NCI-H226 (cell line): ENCODE measurements at places on chromosomes 5 and 9.

DNA sequence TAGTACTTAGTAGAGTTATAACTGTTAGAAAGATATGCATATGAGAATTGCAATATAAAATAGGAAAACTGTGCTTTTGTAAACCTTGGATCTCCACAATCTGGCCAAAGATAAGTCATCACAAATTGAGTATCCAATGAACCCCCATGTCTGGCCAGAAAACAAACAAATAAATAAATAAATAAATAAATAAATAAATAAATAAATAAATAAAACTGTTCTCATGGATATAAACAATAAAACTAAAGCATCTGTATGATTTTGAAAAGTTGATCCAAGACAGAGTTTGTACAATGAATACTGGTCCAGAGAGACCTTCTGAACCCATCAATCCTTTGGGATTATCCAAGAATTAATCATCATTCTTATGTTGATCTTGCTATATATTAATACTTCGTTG is 367.6 kb upstream of the CDH9 start:
- DNase-seq, result no peak

GRCh38 chr5:78843436-78843835 is 141.7 kb downstream of the ARSB start:
- DNase-seq, result no peak

- peak; percentile 86 for DNase-seq
Measured at GRCh38 chr9:15889555-15889954, 336.7 kb downstream of the CCDC171 start.

- no peak for DNase-seq
Measured at GRCh38 chr5:135615581-135616260, 36.9 kb upstream of the CXCL14 start.

DNA sequence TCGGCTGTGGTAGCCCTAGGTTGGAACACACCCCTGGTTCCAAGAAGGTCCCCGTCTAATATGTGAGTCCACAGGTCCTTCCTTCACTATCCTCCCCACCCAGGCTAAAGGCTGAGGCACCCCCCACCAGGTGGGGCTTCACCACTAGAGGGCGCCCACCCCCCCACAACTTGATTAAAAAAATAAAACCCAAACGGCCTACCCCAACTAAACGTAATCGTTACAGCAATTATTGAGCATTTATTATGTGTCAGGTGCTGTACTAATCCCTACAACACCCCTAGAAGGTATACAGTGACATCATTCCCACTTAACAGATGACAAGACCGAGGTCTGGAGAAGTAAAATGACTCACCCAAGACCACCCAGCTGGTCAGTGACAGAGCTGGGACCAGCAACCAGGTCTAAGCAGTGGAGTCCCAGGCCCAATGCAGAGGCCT is 65.0 kb downstream of the FGF18 start:
- no peak for DNase-seq

DNA sequence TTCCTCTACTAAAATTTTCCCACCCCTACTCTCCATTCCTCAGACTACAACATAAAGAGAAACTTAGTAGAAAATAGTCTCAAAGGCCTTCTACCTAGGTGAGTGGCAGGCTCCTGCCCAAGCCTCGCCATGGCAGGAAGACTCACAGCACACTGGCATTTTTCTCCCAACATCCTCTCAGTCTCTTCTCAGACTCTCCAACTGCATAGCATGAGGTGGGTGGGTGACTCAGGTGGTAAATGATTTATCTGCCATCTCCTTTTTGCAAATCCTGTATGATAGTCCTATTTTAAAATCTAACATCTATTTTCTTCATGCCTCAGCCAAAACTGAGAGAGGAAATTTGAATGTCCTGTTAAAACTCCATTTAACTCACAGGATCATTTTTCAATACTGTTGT is 33.5 kb upstream of the GRIA1 start:
- DNase-seq, result no peak

DNA sequence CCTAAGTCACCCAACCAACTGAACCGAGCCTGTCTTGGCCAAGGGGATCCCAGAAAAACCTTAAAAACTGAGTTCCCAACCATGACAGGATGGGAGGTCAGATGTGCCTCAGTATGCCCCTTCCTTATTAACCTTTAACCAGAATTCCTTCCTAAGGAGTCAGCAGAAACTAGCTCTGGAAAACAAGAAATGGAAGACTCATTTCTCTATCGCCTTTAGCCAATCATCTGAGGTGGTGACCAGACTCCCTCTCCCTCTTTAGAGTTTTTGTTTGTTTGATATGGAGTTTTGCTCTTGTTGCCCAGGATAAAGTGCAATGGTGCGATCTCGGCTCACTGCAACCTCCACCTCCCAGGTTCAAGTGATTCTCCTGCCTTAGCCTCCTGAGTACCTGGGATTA is 37.5 kb downstream of the SLC28A3 start:
- DNase-seq, result no peak

GRCh38 chr9:88628114-88628513 is 93.1 kb downstream of the NXNL2 start:
- DNase-seq, result no peak

DNA sequence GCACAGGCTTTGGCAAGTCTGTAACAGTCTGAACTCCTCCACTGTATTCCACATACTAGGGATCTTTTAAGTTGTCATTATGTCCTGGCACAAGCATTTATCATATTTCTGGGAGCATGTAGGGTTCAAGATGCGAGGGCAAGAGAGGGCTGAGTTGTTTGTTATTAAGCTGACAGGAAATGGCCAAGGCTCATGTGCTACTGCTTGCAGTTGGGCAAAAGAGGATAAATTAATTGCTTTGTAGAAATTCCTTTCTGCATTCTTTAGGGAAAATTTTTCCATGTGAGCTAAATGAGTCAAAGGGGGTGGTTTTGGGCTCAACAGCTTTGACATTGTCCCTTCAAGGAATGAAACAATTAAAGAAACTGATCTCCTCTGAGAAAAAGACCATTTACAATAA is 35.4 kb downstream of the DOCK8 start:
- no peak for DNase-seq

GRCh38 chr5:68450245-68450852 is 234.8 kb downstream of the PIK3R1 start:
- peak; percentile 43 for DNase-seq

- DNase-seq, result no peak
Measured at GRCh38 chr9:70389621-70390266, 24.7 kb downstream of the KLF9 start.

DNA sequence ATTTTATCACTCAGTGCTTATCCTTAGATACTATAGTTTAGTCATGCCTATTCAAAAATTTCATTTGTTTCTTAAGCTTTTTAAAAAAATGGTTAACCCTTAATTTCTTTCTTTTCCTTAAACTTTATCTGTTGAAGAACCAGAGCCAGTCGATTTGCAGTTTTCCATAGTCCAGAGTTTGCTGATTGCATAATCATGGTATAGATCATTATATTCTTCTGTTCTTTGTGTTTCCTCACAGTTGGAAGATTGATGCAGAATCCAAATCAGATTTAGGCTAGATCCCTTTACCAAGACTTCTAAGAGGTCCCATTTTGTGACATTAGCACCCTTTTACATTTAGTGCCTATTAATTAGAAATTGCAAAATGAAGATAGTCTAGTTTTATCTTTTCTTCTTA is 18.0 kb downstream of the TMEM38B start:
- DNase-seq, result no peak

DNA sequence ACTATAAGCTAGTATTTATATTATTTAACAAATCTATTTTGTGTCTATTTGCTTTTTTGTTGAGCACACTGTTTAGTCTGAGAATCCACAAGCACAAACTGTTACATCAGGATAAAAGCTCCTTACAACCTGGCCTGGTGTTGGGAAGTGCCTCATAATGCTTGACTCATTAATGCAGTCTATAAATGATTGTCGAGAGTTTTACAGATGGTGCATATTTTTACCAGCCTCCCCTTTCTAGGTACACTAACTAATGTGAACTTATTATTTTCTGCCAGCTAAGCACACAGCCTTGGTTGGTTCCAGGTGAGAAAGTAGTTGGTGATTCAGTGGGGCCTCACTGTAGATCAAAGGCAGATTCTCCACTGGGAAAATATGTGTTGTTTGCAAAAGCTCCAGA is 151.0 kb upstream of the ADAMTS16 start:
- no peak for DNase-seq

GRCh38 chr9:124855944-124856765 is 2.9 kb downstream of the WDR38 start:
- no peak for DNase-seq

- no peak for DNase-seq
Measured at GRCh38 chr9:121367306-121368137, 2.5 kb downstream of the STOM start.

DNA sequence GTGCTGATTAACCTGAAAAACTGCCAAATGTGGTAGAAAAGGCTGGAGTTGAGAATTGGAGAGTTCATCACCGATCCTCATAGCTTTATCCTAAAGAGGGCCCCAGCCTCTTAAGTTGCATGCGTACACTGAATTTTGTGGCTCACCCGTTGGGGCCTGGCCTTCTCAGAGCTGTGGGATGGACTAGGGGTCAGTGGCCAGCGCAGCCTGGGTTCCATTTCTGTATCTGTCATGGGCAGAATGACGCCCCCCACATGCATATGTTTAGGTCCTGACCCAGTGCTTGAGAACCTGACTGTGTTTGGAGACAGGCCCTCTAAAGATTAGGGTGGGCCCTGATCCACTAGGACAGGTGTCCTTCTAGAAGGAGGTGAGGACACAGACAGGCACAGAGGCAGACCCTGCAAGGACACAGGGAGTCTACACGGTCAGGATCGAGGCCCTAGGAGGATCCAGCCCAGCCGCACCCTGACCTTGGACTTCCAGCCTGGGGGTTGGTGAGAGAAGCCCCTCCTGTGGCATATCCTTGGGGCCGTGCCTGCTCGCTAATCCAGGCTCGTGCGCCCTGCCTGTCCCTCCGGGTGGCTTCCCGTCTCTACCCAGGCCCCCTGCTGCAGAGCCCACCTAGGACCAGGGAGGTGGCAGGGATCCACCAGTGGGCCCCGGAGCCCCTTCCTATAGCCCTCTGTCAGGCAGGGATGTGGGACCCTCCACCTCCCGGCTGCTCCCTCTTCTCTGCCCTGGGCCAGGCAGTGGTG is 32.2 kb downstream of the NDUFS6 start:
- no peak for DNase-seq

GRCh38 chr9:27672718-27673117 is 99.4 kb upstream of the C9orf72 start:
- no peak for DNase-seq

DNA sequence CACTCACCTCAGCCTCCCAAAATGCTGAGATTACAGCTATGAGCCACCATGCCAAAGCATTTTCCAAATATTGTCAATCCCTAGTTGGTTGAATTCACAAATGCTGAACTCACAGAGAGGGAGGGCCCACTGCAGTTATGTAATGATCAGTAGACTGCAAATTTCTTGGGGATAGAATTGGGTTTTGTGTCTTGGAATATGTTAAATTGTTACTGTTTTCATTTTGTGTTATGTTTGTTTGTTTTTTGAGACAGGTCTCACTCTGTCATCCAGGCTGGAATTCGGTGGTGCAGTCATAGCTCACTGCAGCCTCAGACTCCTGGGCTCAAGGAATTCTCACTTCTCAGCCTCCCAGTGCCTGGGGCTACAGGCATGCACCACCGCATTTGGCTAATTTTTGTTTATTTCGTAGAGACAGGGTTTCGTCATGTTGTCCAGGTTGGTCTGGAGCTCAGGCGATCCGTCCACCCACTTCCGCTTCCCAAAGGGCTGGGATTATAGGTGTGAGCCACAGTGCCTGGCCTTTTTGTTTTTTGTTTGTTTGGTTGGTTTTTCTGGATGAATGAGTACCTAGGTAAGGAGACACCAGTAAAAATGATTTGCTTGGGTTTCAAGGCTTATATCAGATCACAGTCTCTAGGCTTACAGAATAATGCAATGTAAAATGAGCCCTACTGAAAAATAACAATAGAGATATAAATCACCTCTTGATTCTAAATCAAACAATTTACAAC is 31.5 kb upstream of the LMNB1 start:
- DNase-seq, result peak; percentile 87

DNA sequence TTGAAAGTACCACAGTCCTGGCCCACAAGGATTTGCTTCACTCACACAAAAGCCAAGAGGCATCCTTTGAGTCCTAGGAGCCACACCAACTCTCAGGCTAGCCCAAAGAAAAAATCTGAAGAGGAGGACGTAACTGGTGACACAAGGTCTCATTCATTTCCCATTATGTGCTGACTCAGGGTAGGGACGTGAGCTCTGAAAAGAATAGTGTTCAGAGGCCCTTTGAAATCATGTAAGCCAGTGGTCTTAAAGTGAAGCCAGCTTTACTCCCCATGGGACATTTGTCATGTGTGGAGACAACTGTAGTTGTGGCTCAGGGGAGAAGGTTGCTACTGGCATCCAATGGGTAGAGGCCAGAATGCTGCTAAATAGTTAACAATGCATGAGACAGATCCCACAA is 332.4 kb downstream of the KCTD16 start:
- DNase-seq, result no peak

DNA sequence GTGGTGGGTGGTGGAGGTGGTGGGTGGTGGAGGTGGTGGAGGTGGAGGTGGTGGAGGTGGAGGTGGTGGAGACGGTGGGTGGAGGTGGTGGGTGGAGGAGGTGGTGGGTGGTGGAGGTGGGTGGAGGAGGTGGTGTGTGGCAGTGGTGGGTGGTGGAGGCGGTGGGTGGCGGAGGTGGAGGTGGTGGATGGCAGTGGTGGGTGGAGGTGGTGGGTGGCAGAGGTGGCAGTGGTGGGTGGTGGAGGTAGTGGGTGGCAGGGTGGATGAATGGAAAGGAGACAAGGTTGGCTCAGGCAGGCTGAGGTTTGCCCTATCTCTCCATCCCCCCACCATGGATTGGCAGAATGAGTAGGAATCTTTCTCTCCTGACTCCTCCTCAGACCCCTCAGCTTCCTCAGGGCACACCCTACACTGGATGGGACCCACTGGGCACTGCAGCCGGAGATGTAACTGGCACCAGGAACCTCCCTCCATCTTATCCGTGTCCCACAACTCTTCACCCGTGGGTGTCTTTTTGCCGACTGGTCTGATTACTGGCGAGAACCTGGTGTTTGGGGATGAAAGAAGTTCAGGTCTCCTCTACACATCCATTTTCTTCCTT is 166.3 kb downstream of the C9orf50 start:
- DNase-seq, result no peak

DNA sequence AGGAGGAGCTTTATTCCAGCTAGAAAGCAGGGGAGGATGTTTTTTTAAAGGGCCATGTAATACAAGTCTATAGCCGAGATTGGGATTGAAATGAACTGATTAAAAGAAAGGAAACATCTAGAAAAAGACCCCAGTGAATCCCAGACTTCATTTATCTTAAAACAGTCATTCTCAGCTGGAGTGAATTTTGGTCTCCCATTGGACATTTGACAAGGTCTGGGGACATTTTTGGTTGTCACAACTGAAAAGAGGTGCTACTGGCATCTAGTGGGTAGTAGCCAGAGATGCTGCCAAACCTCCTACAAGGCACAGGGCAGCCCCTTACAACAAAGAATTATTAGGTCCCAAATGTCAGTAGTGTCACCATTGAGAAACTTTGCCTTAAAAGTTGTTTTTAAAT is 16.3 kb upstream of the SPINK4 start:
- DNase-seq, result no peak

DNA sequence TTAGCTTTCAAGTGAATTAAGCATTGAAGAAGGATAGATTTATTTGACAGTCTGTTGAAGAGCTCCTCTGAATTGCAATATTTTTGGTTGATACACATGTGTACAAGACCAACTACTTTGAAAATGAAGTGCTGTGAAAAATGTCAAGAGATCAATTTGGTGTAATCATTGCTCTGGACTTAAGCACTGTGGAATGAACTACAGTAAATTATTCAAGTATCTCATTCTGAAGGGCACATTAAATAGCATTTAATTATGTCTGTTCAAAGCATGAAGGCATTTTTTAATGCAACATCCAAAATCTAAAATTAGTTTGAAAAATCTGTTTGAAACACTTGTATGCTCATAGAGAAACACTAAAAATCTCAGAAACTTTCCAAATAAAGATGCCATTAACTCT is 107.5 kb downstream of the CDH18 start:
- DNase-seq, result no peak

- DNase-seq, result peak; percentile 7
Measured at GRCh38 chr5:5025774-5026408, 114.2 kb upstream of the ADAMTS16 start.
